ENCODE measurements at places on chromosomes 5 and 9. TPM values are rescaled to one million over a fixed set of nuclear protein-coding genes. Genes with fewer than 3 reads are reported as not detected.
A peak's percentile ranks its signal among the peaks of the same experiment; 100 is the strongest.

DNA sequence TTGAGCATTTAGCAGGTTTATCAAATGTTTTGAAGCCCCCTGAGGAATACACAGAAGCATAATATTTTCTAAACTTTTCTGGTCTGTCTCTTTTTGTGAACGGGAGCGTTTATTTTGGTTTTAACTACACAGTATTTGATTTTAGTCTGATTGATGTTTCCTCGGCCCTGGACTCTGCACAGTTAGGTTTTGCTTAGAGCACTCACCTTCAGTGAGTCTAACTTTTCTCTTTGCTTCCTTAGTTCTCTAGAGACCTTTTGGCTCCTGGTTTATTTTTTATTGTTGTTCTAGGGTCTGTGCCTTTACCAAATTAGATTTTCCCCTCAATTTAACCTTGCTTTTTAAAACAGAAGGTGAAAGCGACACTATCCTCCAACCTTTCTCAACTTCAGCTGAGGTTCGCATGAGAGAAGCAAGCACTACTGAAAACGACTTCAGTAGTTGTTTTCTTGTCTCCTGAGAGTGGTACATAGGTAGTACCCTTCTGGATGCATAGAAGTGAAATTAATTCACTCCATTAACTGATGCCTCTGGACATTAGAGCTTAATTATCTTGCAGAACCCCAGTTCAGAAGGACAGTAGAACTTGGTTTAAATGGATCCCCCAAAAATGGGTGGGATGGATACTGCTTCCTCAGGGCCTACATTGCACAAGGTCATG is 166.7 kb upstream of the ELL2 start:
- no peak for DNase-seq

GRCh38 chr9:73916016-73916673 is 581.0 kb upstream of the RORB start:
- peak; percentile 1 for DNase-seq

The DIPK1B gene
- total RNA-seq = not detected

The NIPBL gene
- total RNA-seq = 12.5 TPM

DNA sequence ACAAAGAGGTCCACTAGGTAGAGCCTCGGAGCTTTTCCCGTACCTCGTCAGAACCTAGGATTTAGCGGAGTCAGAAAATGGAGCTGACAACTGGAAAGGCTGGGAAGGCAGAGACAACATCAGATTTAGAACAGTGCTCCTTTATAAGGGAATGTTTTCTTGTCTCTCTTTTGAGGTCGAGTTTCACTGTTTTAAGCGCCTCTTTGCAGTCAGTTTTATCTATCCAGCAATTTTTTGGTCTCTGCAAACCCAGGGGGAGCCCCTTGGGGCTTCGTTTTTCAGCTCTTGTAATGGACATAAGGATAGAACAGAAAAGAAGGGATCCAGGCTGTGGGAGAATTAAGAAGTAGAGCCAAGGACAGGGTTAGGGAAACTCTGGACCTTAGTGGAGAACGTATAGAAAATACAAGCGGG is 80.5 kb downstream of the FNBP1 start:
- no peak for DNase-seq

The VCAN gene
- 327 TPM for total RNA-seq

The SAXO1 gene
- not detected for total RNA-seq

- DNase-seq = no peak
Observed at GRCh38 chr5:148759101-148759500, 67.3 kb upstream of the ADRB2 start.

DNA sequence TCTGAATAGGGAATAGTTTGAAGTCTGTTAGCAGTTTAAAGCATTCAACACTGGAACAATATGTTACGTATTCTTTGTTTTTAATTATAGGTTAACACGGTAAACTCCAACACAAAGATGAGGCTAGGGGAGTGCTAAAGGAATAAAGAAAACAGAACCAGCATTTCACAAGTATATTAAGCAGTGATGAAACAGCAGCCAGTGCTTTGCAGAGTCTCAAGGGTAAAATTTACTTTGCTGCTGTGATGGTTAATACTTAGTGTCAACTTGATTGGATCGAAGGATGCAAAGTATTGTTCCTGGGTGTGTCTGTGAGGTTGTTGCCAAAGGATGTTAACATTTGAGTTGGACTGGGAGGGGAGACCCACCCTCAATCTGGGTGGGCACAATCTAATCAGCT is 30.0 kb upstream of the GSN start:
- no peak for DNase-seq

The GABRA1 gene
- not detected for total RNA-seq

The LOX gene
- 440 TPM for total RNA-seq

The SLC25A46 gene
- 76.2 TPM for total RNA-seq
